Stimulated activated naive CD8-positive, alpha-beta T cell treated with anti-CD3 and anti-CD28 coated beads, Interleukin-15, amount 100 ng/mL, for 72 hours (primary cell): ENCODE measurements at places on chromosomes 12 and 14.

GRCh38 chr14:80705241-80705980, 236.1 kb downstream of the CEP128 start:
- no peak for DNase-seq

DNA sequence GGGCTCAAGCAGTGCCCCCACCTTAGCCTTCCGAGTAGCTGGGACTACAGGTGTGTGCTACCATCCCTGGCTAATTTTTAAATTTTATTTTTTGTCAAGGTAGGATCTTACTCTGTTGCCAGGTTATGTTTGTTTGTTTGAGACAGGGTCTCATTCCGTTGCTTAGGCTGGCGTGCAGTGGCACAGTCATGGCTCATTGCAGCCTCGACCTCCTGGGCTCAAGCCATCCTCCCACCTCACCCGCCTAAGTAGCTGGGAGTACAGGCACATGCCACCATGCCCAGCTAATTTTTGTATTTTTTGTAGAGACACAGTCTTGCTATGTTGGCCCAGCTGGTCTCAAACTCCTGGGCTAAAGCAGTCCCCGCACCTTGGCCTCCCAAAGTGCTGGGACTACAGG, 83.3 kb upstream of the KCNH3 start:
- no peak for DNase-seq

- DNase-seq, result no peak
Measured at GRCh38 chr14:99175331-99176155, 96.5 kb downstream of the BCL11B start.

- no peak for DNase-seq
Measured at GRCh38 chr12:109650808-109651207, 62.8 kb upstream of the FAM222A start.

DNA sequence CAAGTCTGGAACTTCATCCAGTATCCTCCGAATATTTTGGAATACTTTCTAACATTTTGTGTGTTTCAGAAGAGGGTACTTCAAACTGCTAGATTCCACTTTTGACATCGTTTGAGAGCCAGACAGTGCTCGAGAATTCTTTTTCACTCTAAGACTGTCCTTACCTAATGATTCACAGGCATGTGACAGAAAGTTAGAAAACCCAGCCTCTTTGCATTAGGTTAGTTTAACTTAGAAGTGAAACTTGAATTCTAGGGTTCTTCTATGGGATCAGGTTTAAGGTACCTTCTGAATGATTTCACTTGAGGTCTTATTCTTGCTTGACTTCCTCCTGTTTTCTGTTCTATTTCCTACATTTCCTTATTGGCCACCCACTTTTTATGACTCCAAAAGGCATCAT, 431.8 kb downstream of the SLC6A15 start:
- DNase-seq, result no peak

DNA sequence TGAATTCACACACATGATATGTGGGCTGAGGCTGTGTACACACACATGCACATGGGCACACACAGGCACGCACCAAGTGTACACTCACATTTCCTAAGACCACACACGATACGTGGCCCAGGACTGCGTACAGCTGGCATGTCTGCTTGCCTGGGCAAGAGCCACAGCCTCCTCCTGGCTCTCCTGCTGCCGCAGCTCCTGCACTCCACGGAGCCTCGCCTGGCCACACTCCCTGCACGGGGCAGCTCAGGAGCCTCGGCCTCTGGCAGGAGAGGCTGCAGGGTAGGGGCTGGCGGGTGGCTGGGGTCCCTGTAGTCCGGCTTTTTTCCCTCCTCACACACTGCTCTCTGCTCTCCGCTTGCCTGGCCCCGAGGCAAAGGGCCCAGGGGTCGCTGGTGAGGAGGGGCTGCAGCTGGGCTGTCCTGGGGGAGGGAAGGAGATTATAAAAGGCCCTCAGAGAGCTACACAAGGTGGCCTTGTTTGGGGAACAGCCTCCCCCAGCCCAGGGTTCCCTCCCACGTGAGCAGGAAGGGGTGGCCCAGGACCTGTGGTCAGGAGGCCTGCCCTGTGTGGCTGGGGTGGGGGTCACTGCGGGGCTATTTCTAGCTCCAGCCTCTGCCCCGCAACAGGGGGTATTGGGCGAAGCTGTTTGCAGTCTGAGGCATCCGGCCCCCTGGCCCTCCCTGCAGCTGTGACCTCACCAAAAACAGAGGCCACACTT, 89.0 kb upstream of the SFSWAP start:
- no peak for DNase-seq
